ENCODE measurements at places on chromosomes 1 and 21.
A peak's percentile ranks its signal among the peaks of the same experiment; 100 is the strongest.

- no peak for DNase-seq
Observed at GRCh38 chr21:15255261-15255660, 190.5 kb upstream of the NRIP1 start.

- DNase-seq = peak; percentile 13
Observed at GRCh38 chr1:171251042-171251951, 3.0 kb downstream of the FMO1 start.

- peak; percentile 68 for DNase-seq
Observed at GRCh38 chr1:197776351-197777105, 1.2 kb upstream of the DENND1B start.

DNA sequence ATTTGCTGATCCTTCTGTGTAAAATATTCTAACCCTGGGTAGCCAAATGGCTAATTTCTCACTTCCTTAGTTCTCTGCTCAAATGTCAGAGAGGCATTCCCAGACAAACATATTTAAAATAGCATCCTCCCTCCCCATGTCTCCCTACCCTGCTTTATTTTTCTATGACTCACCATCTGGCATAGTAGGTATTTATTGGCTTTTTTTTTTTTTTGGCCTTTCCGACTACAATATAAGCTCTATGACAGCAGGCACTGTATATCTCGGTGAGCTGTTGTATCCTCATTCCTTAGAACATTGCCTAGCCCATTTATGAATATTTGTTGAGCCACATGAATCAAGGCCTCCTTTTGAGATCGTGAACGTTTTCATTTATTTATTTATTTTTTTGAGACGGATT is 1.5 kb upstream of the NEK7 start:
- DNase-seq = no peak

DNA sequence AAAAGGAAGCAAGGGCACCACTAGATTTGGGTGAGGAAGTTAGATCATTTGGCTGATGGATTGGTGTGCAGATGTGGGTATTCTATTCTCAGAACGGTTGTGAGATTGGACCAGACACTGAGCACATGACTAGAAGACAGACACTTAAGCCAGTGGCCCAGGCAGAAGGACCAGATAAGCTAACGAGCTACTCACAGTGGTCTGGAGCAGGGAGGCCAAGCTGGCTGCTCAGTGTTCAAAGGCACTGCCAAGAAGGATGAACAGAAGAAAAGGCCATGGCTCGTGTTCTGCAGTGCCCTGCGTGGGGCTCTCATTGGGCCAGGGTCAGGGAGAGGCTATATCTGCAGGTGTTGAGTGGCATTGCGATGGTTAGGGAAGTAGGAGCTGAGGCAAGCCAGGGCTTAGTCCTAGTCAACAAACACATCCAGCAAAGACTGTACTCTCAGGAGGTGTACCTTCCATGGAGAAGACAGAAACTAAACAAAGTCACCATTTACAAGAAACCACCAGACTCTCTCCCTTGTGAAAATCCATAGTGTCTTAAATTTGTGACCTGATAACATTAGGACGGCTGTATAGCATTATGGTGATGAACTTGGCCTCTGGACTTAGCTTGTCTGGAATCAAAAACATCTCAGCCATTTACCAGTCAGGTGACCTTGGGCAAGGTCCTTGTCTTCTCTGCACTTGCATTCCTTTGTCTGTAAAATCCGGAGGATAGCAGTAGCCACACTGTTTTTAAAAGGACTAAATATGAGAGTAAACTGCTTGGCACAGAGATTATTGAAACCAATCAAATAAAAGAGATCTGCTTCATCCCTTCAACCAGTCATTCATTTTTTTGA is 274.5 kb downstream of the SIPA1L2 start:
- DNase-seq = no peak

DNA sequence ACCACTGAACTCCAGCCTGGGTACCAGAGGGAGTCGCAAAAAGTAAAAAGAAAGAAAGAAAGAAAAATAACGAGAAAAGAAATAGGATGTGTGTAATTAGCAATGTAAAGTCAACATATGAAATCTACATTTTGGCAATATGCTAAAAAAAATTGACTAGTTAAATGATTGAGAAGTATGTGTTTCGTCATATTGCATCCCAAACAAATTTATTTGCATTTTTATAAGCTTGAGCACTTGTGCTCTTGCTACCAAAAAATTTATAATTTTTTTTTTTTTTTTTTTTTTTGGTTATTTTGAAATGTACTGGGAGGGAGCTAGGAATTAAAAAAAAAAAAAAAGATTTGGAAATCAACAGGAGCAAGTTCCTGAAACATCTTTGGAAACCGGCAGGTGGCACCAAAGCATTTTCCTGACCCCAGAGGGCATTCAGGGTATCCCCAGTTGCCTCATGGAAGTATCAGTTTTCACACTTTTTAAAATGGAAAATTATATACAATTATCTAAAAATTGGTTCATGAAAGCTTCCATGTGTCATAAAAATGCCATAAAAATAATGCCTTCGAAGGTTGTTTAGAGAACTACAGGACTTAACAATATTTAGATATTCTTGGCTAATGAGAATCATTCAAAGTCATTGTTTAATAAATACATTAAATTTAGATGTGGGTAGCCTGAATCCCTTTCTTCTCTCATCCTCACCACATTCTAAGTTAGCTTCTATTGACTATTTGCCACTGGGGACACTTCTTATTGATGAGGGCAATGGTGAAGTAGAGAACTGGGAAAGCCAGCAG is 4.8 kb upstream of the HEATR1 start:
- DNase-seq = no peak

- no peak for DNase-seq
Observed at GRCh38 chr1:55346586-55346985, 131.4 kb upstream of the USP24 start.

GRCh38 chr1:63326106-63326472 is 3.7 kb downstream of the FOXD3 start:
- DNase-seq = no peak

- DNase-seq = no peak
Observed at GRCh38 chr1:154801234-154802011, 68.7 kb downstream of the KCNN3 start.

DNA sequence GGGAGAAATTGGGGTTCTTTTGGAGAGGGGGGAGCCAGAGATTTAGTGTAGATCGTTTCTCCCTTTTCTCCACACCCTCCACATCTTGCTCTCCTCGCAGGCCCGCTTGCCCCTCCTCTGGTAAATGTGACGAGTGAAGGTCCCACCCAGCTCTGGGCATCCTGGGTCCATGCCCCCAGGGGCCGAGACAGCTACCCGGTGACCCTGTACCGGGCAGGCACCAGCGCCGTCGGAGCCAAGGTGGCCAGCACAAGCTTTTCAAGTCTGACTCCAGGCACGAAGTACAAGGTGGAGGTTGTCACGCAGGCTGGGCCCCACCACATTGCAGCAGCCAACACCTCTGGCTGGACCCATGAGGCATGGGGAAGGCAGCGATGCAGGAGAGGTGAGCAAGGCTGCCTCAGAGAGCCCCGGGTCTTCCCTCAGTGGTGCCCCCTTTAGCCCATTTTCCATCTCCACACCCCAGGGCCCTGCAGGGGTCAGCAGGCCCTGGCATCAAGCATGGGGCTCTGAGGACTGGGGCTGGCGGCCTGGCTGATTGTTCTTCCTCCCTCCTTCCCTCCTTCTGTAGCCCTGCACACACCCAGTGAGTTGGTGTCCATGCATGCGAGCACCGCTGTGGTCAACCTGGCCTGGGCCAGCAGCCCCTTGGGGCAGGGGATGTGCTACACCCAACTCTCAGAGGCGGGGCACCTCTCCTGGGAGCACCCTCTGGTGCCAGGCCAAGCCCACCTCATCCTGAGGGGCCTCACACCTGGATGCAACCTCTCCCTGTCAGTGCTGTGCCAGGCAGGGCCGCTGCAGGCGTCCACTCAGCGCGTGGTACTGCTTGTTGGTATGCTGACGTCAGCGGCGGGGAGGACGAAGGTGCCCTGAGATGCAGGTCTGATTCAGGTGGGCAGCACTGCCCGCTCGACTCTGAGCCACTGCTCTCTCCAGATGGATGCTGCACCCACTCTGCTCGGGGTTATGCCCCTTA is 16.4 kb upstream of the LGR6 start:
- no peak for DNase-seq

DNA sequence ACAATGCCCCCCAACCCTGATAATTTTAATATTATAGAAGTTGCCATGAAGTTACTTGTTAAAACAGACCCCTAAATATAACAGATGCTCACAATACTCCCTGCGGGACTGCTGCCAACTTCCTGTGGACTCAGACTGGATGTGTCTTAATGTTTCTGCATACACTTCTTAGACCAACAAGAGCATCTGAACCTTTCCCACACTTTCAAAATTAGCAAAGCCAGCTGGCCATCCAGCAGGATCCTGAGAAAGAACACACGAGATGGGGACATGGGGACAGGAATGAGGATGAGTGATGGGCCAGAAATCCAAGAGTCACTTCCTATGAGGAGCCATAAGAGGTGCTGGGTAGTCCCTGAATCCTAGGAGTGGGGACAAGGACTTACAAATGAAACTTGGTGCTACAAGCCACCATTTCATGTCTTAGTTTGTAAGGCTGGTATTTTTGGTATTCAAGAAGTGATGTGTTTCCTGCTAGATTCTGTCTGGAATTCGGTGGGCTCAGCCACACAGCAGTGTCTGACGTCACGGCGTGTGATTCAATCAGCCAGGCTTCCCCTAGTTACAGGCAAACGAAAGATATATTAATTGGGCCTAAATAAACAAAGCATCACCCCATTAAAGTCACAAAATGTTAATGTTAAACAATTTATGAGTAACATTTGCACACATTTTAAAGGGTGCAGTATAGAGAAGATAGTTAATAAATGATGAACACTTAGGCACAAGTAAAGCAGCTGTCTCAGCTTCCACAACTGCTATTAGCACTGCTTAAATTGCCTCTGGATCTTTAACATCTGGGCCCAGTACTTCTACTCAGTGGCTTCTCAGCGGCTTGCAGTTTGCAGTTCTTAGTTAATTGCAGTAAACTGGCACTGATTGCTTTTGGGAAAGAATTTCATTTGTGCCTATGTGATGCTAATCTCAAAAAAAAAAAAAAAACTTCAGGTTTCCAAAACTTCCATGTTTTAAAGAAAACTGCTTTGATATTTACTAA is 41.2 kb upstream of the RGS8 start:
- no peak for DNase-seq

GRCh38 chr21:27817902-27818623 is 851.2 kb upstream of the ADAMTS5 start:
- no peak for DNase-seq

- no peak for DNase-seq
Observed at GRCh38 chr21:14870853-14871149, 194.0 kb downstream of the NRIP1 start.

DNA sequence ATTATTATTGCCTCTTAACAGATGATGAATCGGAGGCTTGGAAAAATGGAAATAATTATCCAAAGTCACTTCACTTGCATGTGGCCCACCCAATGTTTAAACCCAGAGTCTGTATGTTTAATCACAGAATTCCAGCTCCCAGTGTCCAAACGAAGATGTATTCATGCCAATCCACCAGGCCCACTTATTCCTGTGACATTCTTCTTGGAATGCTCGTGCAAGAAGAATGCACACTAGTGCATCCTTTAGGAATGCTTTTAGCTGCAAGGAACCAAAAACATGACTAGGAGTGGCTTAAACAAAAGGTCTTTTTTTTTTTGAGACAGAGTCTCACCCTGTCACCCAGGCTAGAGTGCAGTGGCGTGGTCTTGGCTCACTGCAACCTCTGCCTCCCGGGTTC is 8.9 kb upstream of the OPRD1 start:
- DNase-seq = no peak

GRCh38 chr1:151461694-151462093 is 2.4 kb upstream of the POGZ start:
- no peak for DNase-seq

DNA sequence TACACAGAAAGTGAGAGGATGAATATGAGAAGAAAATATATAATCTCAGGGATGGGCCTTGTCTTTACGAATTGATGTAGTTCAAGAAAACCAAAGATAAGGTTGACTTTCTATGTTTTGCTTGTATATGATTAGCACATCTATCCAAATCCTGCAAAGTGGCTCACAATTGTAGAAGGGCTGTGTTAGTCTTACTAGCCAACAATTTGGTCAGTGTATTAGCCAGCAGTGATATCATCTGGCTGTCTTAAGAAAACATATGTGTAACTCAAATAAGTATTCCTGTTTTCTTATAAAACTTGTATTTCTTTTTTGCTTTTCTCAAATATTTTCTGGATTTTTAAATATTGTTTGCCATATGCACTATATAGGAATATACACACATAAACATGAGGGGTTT is 5.5 kb downstream of the SDCCAG8 start:
- no peak for DNase-seq

GRCh38 chr1:49293016-49293415 is 516.3 kb upstream of the BEND5 start:
- DNase-seq = no peak

DNA sequence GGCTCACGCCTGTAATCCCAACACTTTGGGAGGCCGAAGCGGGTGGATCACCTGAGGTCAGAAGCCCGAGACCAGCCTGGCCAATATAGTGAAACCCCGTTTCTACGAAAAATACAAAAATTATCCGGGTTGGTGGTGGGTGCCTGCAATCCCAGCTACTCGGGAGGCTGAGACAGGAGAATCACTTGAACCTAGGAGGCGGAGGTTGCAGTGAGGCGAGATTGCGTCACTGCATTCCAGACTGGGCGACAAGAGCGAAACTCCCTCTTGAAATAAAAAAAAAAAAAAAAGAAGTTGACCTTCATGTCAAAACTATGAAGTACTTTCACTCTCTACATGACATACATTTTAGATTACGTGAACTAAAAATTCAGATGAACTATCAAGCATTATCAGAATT is 153.7 kb downstream of the COL11A1 start:
- no peak for DNase-seq

DNA sequence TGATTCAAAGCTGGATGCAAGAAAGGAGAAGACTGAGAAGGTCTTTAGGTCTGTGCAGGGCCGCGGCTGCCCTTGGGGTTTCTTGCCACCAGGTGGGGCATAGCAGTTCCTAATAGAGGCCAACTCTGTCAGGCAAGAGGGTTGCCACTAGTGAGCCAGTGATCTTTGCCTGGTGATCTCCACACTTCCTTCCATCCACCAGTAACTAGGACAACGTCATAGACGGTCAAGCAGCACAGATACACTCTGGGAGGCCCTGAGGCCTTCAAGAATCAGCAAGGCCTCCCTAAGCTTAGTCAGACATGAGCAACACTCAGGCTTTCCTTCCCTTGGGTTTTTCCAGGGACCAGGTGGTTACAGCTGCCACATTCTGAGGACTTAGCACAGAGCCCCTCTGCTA is 32.9 kb upstream of the ATP2B4 start:
- peak; percentile 63 for DNase-seq

- no peak for DNase-seq
Observed at GRCh38 chr1:118333601-118334210, 148.7 kb upstream of the SPAG17 start.

- DNase-seq = no peak
Observed at GRCh38 chr1:182752077-182752988, 37.2 kb upstream of the NPL start.

DNA sequence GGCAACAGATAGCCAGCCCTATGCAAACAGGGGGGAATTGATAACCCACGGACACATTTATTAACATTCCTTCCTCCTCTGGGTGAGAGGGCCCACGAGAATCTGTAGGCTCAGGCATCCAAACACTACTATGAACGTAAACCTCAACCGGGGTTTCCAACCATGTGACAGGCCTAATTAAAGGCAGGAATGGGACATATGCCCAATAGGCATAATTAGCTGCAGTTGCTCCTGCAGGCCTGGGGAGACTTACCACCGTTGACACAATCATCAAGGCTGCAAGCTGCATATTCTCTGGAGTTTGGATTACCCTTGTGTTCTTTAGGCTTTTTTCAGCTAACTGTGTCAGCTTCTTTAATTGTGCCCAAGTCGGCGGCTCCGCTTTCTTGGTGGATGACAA is 22.2 kb upstream of the GBP1 start:
- no peak for DNase-seq

GRCh38 chr1:32939655-32940371 is 24.8 kb downstream of the RNF19B start:
- DNase-seq = no peak
